Activated T-cell treated with anti-CD3 and anti-CD28 coated beads for 4 hours (primary cell): ENCODE measurements at places on chromosomes 16 and 17.

DNA sequence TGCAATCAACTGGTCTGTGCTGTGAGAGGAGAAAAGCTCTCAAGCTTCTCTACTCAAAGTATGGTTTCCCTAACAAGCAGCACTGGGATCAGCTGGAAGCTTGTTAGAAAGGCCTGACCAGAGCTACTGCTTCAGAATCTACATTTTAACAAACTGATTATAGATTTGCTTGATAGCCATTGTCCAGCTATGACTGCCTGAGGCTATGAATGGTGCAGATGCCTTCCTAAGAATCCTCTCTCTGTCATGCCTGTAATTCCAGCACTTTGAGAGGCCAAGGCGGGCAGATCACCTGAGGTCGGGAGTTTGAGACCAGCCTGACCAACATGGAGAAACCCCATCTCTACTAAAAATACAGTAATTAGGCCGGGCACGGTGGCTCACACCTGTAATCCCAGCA, 28.6 kb downstream of the PKD1L3 start:
- no peak for DNase-seq

DNA sequence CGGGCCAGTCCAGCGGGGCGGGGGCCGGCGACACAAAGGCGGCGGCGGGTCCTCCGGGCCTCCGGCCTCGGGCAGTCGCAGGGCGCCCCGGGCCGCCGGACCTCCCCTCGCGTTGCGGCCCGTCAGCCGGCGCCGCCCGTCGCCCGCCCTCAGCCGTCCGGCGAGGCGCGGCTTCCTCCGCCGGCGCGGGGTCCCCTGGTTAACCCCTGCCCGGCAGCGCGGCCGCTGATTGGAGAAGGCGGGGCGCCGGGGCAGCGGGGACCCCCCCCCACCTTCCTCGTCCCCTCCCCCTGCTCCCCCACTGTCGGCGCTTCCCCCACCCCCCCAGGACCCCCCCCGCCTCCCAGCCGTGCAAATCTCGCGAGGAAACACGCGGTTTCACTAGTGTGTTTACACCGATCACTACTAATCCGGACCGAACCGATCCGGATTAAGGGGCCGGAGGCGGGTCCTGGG, at the start of gene TLK2:
TLK2 (plus strand) TSS at position 402 of the 456 bp plus-strand sequence. CDS start 2,301 bp downstream, outside the sequence.
- peak; percentile 62 for DNase-seq

DNA sequence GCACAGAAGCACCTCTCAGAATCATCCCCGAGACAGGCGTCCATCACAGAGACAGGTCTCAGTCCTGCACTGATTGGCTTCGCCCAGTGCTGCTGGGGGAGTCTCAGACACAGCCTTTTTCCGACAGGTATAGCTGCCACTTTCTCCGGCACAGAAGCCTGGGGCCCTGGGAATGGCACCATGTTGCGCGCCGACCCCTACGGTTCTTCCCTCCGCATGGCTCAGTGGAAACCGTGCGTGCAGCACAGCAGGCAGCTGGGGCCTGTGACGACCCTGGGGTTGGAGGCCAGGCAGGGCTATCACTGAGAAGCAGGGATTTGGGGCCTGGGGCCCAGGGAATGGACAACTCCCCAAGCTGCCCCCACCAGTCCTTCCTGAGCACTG, 29.7 kb upstream of the CDH15 start:
- no peak for DNase-seq

DNA sequence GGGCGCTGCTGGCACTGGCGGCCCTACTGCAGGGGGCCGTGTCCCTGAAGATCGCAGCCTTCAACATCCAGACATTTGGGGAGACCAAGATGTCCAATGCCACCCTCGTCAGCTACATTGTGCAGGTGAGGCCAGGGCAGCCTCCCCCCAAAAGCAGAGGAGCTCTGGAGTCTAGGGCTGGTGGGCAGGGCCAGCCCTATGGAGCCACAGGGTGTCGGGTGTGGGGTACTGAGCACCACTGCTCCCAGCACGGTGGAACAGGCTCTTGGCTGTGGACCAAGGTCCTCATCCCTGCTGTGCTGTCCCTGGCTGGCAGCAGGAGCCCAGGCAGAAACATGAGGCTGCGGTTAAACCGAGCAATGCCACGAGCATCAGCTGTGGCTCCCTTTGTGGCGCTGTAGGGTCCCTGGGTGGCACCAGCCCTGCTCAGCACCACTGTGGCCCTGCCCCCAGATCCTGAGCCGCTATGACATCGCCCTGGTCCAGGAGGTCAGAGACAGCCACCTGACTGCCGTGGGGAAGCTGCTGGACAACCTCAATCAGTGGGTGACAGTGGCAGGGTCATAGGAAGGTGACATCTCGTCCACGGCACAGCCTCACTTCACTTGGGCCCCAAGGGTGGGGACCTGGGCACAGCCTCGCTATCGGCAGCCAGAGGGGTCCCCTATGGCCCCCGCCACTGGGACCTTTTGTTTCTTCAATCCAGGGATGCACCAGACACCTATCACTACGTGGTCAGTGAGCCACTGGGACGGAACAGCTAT, 1.1 kb downstream of the DNASE1 start:
- no peak for DNase-seq

DNA sequence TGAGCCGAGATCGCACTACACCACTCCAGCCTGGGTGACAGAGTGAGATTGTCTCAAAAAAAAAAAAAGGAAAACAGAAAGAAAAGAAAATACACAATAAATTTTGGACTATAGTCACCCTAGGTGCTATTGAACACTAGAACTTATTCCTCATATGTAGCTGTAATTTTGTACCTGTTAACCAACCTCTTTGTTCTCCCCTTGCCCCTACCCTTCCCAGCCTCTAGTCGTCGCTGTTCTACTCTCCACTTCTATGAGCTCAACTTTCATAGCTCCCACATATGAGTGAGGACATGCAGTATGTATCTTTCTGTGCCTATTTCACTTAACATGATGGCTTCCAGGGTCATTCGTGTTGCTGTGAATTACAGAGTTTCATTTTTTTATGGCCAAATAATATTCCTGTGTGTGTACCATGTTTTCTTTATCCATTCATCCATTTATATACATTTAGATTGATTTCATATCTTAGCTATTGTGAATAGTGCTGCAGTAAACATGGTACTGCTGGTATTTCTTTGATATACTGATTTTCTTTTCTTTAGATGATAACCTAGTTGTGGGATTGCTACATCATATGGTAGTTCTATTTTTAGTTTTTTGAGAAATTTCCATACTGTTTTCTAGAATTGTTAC, 28.3 kb downstream of the VPS35L start:
- DNase-seq: no peak

DNA sequence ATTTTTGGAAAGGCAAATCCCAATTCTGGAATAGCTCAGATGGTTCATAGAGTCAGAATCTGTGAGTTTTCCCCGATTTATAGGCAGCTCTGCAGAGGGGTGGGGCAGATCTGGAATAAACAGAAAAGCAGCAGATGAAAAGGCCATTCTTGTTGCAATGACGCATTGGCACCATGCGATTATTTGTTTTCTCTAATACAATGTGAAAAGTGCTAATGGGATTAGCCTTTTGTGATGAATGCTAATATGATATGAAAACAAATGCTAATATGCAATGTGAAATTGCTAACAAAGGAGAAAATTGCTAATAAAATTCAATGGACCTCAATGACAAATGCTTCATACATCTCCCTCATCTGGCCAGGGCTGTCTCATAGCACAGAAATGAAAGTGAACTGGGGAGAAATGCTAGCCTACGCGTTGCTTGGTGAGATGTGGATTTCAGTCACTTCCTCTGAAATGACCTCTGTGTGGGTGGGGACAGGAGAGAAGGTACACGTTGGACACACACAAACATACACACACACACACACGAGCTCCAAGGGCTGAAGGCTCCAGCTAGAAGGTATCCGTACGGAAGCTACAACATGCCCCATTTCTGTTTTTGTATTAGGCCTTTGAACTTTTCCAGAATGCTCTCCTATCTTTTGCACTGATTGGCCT, 394.5 kb downstream of the XYLT1 start:
- no peak for DNase-seq

DNA sequence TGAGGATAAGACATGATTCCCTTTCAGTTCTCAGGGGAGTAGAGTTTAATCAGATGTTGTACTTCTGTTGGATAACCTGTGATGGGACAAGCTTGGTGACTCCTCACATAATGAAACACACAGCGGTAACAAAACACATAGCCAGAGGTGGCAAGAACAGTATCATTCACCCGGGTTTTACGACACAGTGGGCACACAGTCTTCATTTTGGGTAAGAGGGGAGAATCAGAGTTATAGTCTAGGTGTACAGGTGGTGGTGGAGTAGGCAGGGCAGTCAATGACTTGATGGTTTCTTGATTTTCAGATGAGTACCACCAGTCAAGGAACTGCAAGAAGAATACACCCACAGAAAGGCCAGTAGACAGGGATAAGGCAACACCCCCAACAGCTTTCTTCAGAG, 2.6 kb downstream of the PEX12 start:
- DNase-seq: no peak

- no peak for DNase-seq
These were observed 136.0 kb upstream of the C17orf78 start for GRCh38 chr17:37239690-37240334.
